ENCODE measurements at places on chromosomes 11 and 22. TPM values are rescaled to one million over a fixed set of nuclear protein-coding genes. Genes with fewer than 3 reads are reported as not detected.

The SLC1A2 gene
- total RNA-seq: 0.03 TPM

- DNase-seq: peak; percentile 49
Observed at GRCh38 chr11:125903711-125904659, at the start of gene DDX25. Gene DDX25 (plus strand): TSS chr11:125904508. CDS start chr11:125904518, 10 bp downstream.

The GPHA2 gene
- total RNA-seq: not detected

DNA sequence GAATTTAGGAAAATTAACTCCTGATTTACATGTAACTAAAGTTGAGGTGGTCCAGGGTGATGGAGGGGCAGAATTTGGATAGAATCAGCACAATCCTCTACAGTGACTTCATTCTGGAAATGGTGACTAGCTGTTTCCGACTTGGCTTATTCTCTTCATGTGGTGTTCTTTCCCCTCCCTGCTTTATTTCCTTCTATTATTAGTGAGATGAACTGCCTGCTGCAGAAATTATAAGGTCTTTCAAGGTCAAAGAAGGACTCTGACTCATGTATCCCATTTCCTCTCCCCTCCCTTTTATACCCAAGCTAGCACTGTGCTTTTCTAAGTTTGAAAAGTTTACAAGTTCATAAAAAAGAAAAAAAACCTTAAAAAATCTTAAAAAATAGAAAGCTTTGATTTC lies 12.2 kb upstream of the MRPL17 start:
- DNase-seq: peak; percentile 11

DNA sequence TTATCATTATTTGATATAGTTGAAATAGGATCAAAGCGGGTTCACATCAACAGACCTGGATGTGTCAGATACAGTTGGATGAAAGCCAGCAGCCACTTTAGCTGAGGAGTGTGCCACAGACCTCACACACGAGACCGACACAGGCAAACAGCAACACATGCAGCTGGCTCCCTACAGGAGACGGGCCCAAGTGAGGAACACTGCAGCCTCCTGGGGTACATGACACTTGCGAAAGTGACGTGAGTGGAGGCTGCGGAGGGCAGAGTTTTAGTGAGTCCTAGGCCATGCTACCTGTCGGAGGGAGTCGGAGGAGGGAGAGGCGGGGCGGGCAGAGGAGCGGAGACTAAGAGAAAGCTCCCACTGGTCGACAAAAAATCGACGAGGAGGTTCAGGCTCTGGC lies 100.9 kb upstream of the BID start:
- no peak for DNase-seq

Measured in Daoy (cell line).